ENCODE measurements at places on chromosomes 5 and 9. TPM values are rescaled to one million over a fixed set of nuclear protein-coding genes. Genes with fewer than 3 reads are reported as not detected.

GRCh38 chr9:122125158-122125508, 32.0 kb upstream of the TTLL11 start:
- peaks cover 19% of the 10 kb centered on the region for H3K4me1 ChIP-seq
- DNase-seq, result no peak
- no peaks in the 10 kb centered on the region for H3K36me3 ChIP-seq
- H3K27ac ChIP-seq, result no peak overlapping the region

DNA sequence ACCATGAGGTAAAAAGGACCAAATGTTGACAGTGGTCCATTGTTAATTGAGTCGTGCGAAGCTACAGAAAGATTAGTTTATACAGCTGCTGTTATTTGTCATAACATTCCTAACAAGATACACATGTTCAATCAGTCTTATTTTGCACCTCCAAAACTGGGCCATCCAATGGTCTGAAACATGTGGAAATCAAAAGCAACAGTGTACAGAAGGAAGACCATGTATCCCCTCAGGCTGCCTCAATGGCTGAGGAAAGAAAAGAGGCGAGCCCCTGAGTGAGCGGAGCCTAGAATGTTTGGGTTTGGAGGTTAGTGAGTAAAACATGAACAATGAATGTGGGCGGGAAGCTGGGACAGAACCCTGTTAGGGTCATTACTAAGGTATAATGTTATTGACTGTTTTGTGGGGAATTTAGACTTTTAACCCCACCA, 35.6 kb downstream of the NFIB start:
- H3K4me1 ChIP-seq, result peaks cover 85% of the 10 kb centered on the region
- no peak for DNase-seq
- H3K36me3 ChIP-seq, result no peaks in the 10 kb centered on the region
- no peaks in the 10 kb centered on the region for H3K27me3 ChIP-seq
- H3K27ac ChIP-seq, result no peak overlapping the region

- H3K36me3 ChIP-seq, result no peaks in the 10 kb centered on the region
- DNase-seq, result no peak
- H3K4me1 ChIP-seq, result peaks cover 3% of the 10 kb centered on the region
- H3K4me3 ChIP-seq, result no peak overlapping the region
- H3K27me3 ChIP-seq, result no peaks in the 10 kb centered on the region
These were observed 108.9 kb upstream of the CHD1 start for GRCh38 chr5:99037668-99038067.

The CCDC152 gene
- not detected for total RNA-seq

The GKAP1 gene
- 2.6 TPM for total RNA-seq
